ENCODE measurements at places on chromosomes 11 and 22.

DNA sequence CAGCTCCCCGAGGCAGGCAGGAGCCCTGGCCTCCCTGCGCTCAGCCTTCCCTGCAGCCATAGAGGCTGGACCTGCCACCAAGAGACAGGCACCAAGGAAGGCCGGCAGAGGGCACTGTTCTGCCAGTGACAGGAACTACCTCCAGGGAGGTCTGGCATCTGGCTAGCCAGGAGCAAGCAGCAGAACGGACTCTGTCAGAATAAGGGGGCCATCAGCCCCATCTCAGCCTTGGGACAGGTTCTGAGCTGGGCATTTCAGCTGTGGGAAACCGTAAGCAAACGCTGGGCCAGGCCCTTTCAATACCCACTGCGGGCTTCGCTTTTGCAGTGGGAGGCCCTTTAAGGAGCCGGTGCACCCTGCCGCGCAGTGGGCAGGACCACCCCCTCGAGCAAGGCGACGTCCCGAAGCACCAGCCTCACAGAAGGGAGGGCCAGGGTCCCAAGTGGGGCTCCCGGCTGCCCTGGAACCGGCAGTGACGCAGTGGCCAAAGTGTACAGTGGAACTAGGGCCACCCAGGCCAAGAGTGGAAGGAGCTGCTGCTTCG is 18.2 kb downstream of the IFT27 start:
- peak; percentile 57 for DNase-seq

GRCh38 chr11:115249061-115249578 is 255.1 kb downstream of the CADM1 start:
- DNase-seq: no peak

GRCh38 chr11:44837661-44838060 is 110.9 kb downstream of the TSPAN18 start:
- DNase-seq: no peak

DNA sequence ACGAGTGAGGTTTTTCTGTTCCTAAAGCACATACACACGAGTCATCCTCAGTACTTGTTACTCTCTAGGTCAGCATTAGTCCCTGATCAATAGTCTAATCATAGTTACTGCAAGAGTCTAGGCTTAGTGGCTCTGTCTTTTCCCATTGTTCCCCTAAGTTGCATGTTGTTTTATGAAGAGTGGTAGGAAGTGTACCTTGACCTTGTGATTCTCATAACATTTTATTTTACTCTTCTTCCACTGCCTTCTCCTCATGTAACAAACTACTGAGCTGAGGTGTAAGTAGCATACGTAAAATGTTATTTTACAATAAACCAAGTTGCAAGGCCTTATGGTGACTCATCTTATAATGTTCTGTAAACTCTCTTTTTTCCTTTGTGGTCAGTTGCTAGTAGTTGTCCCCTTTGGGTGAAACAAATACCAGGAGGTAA is 15.0 kb downstream of the METTL15 start:
- no peak for DNase-seq

- no peak for DNase-seq
Measured at GRCh38 chr11:128755564-128755963, 61.7 kb downstream of the FLI1 start.

- DNase-seq: no peak
Measured at GRCh38 chr22:32994898-32995297, 63.3 kb downstream of the SYN3 start.

Data from HCT116 (cell line).